ENCODE measurements at places on chromosomes 1 and 21.

GRCh38 chr1:8023995-8024313, 2.2 kb downstream of the ERRFI1 start:
- no peak for DNase-seq

DNA sequence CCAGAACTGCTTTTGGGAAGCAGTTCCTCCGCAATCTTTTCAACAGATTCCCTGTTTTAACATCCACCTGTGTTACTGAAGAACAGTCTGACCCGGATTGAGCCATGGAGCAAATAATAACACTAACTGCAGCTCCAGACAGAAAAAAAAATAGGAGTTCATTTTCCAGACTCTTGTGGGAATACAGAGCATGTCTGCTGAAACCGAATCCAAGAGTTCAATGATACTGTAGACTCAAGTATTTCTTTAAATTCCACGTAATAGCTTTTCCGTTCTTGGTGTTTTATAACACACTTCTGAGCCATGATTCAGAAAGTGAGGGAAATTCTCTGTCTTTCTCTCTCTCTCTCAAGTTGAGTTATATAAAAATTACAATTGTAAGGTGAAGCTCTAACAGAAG, 60.6 kb downstream of the DDAH1 start:
- no peak for DNase-seq

- no peak for DNase-seq
Observed at GRCh38 chr21:39647476-39647875, 34.7 kb downstream of the B3GALT5 start.

DNA sequence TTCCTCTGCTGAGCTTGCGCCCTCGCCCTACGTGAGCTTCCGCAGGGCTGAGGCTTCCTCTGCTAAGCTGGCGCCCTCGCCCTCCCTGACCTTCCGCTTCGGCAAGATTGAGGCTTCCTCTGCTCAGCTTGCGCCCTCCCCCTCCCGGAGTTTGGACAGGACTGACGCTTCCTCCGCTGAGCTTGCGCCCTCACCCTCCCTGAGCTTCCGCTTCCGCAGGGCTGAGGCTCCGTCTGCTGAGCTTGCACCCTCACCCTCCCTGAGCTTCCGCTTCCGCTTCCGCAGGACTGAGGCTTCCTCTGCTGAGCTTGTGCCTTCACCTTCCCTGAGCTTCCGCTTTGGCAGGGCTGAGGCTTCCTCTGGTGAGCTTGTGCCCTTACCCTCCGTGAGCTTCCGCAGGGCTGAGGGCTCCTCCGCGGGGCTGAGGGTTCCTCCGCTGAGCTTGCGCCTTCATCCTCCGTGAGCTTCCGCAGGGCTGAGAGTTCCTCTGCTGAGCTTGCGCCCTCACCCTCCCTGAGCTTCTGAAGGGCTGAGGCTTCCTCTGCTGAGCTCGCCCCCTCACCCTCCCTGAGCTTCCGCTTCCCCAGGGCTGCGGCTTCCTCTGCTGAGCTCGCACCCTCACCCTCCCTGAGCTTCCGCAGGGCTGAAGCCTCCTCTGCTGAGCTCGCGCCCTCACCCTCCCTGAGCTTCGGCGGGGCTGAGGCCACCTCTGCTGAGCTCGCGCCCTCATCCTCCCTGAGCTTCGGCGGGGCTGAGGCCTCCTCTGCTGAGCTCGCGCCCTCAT, 753.6 kb upstream of the TPTE start:
- no peak for DNase-seq

DNA sequence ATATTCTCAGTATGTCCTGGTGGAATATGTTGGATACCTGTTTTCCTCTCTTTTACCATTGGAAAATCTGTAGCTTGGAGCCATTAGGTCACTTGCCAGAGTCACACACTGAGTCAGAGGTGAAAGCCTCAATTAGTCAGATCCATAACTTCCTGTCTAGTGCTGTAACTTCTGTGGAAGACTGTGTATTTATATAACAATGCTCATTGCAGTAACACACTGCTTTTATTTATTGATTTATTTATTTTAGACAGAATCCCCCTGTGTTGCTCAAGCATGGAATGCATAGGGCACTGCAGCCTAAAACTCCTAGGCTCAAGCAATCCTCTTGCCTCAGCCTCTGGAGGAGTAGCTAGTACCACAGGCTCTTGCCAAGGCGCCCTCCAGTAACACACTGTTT, 1.3 kb upstream of the DOCK7 start:
- DNase-seq, result no peak

DNA sequence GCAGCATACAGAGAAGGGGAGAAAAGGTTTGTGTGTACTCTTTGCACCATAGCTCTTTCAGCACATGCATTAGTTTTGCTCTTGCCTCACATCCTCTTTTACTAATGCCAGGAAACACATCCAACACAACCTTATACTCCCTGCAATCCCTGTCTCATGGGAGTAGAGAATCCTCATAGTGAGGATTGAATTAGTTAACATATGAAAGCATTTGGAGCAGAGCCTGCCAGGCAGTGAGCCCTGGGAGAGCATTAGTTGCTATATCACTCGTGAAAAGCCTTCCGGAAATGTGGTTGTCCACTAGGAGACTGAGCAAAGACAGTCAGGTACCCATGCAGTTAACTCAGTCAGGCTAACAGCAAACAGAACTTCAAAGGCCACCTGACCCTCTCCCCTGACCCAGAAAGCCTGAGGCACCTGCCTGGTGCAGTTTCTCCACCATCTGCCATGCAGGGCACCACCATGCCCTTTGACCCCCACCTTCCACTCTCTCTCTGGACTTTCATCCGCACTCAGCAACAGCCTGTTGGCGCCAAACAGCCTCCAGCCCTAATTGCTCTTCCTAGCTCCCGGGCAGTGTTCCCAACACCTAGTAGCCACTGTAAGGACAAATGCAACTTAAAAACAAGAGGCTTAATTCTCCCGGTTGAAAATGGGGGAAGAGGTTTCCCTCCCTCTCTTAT, 14.9 kb upstream of the AGT start:
- DNase-seq, result no peak

- no peak for DNase-seq
Observed at GRCh38 chr1:61447968-61448430, 276.9 kb downstream of the TM2D1 start.

GRCh38 chr1:63917571-63918417, 144.0 kb downstream of the ROR1 start:
- no peak for DNase-seq

DNA sequence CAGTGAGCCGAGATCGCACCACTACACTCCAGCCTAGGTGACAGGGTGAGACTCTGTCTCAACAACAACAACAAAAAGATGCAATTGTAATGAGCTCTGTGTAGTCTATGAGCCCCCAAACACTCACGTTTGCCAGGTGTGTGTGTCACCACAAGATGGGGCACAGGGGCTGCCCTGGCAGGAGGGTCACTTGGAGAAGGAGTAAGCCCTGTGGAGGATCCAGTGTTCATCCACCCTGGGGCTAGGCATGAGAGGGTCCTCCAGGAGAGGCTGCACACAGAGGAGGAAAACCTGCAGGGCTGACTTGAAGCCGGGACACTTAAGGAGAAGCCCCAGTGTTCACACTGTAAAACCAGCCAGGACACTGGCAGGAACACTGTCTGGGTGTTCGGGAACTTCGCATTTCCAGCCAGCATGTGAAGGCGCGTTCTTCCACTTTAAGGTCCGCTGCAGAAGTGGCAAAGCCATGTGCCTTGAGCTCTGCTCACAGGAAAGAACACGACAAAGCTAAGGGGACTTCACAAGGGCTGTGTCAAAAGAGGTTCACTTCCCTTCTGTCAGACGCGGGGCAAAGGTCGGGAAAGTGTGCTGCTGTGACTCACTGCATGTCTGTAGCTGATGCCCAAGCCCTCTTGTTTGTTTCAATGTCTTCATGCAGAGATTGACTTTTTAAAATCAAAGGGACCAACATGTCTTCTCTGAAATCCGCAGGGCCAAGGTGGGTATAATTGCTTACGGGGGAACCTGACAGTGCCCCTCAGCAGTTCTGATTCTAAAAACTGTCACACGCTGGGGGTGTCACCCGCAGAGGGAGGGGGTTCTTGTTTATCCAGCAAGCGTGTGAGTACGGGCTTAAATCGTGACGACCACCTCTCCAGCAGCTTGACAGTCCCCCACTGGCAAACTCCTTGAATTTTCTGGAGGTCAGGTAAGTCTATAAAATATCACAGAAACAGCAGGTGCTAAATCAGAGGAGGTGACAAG, 102.8 kb downstream of the RIPK4 start:
- DNase-seq, result no peak

- no peak for DNase-seq
Observed at GRCh38 chr1:205344066-205344928, 12.4 kb downstream of the KLHDC8A start.

GRCh38 chr1:72060466-72061245, 221.7 kb downstream of the NEGR1 start:
- DNase-seq, result no peak

GRCh38 chr1:195173753-195174152, 1434.5 kb downstream of the KCNT2 start:
- DNase-seq, result no peak

GRCh38 chr1:60402816-60403215, 329.2 kb upstream of the C1orf87 start:
- DNase-seq, result no peak

Measured in effector memory CD4-positive, alpha-beta T cell (primary cell).